A673 (cell line): ENCODE measurements at places on chromosomes 6 and 20.
A peak's percentile ranks its signal among the peaks of the same experiment; 100 is the strongest.

GRCh38 chr6:150971219-150971618 lies 105.7 kb downstream of the MTHFD1L start:
- DNase-seq, result no peak

DNA sequence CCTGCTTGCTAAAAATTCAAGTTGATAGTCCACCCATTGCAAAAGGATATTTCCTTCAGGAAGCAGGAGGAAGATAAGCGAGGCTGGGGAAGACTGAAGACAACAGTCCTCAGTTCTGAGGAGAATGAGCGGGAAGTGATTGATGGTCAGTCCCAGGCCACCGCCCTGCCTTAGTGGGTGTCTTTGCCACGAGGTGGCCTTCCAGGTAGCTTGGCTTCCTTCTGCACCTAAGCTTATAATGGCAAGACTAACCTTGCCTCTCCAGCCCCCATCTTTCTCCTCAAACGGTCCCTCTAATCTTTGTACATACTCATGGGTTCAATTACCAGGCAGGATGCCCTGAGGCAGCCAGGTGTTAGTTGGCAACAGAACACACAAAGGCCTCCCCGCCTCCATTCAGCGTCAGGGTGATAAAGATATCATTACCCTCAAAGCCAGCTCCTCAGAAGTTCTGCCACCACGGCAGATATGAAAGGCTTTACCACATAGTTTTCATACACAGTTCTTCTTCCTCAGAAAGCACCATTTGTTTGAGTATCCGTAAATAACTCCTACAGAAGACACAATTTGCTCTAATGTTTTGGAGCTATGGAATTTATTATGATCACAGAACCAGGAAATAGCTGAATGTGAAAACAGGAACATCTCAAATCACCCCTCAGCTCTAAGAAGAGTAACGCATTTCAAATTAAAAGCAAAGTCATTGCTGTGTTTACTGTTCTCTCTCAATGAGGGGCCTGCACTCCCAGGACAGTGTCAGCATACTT lies 249.4 kb downstream of the ATXN1 start:
- DNase-seq, result no peak

- DNase-seq, result no peak
These were observed 17.7 kb downstream of the RAB22A start for GRCh38 chr20:58327211-58327610.

GRCh38 chr20:48769069-48769983 lies 58.5 kb downstream of the PREX1 start:
- DNase-seq, result no peak

- no peak for DNase-seq
These were observed 46.4 kb downstream of the MRPL14 start for GRCh38 chr6:44080561-44081521.

DNA sequence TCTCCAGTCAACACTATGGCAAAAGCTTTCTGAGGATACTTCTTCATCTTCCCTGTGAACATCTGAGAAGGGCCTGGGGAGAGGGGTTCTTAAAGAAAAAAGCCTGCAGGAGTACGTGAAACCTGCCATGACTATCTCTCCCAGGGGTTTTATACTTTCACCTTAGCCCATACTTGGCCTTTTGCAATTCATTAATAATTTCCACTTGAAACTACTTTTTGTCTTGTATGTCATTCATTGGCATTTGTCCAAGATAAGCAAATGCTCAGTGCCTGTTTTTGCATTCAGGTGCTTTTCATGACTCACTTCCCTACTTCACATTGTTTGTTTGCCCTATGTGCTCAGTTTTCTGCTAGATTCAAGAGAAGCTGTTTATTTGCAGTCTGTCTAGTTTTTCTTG lies 580.3 kb upstream of the GJE1 start:
- no peak for DNase-seq

- DNase-seq, result no peak
These were observed 6.9 kb upstream of the OR12D2 start for GRCh38 chr6:29388533-29388932.

GRCh38 chr6:291697-292505 lies at the start of gene DUSP22:
DUSP22 (plus strand) TSS chr6:292487; CDS start chr6:292540, 53 bp downstream.
- peak; percentile 84 for DNase-seq

DNA sequence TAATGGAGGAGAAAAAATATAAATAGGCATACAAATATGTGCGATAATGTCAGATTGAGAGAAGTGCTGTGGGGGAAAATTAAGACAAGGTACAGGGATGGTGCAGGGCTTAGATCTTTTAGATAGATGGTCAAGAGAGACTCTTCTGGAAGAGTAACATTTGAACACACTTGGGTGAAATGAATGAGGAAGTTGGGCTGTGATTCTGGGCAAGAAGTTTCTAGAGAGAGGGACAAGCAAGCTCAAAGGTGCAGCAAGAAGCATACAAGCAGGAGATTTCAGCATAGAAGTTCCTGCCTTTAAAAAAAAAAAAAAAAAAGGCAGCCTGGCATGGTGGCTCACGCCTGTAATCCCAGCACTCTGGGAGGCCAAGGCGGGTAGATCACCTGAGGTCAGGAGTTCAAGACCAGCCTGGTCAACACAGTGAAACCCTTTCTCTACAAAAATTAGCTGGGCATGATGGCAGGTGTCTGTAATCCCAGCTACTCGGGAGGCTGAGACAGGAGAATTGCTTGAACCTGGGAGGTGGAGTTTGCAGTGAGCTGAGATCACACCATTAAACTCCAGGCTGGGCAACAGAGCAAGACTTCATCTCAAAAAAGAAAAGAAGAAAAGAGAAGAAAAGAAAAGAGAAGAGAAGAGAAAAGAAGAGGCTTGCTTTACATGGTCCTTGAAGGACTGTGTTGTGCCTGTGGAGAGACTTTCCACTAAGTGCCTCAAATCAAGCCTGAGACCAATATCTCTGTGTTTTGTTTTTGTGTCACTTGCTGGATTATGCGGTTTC lies 9.7 kb upstream of the CD83 start:
- no peak for DNase-seq

- DNase-seq, result no peak
These were observed 106.4 kb downstream of the SOD2 start for GRCh38 chr6:159586684-159587083.

DNA sequence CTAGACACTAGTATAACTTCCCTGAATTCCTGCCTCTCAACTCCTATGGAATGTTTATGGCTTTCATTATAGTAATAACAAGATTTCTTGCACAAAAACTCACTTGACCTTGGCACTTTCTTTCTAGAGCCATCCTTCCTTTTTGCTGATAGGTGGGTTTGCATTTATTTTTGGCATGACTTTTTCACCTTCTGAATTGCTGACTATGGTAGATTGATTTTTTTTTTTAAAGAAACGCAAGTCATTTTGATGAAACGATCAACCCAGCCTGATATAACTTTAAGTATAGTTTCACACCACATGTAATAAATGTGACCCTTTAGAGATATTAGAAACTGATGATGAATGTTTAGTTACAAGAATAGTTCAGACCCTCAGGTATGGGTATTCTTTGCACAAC lies 61.8 kb downstream of the BMP6 start:
- no peak for DNase-seq

DNA sequence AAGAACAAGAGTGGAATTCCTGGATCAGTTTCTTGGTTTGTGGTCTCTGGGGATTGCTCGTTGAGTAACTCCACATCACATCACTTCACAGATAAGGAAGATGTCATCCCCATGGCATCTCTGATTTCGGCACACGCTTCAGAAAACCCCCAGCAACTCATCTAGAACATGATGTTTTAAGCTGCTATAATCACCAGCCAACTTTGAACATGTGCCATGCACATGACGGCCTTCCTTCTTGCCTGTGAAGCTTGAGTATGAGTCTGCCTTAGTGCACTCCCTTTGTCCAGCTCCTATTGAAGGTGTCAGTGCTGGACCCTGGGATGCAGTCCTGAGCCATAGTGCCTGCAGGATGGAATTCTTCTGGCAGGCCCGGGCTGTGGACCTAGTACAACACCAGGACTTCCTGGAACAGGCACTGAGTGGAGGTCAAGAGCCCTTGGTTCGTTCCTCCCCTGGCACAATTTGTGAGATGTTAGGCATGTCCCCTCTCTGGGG lies 231.5 kb upstream of the SUPT3H start:
- DNase-seq, result peak; percentile 44

DNA sequence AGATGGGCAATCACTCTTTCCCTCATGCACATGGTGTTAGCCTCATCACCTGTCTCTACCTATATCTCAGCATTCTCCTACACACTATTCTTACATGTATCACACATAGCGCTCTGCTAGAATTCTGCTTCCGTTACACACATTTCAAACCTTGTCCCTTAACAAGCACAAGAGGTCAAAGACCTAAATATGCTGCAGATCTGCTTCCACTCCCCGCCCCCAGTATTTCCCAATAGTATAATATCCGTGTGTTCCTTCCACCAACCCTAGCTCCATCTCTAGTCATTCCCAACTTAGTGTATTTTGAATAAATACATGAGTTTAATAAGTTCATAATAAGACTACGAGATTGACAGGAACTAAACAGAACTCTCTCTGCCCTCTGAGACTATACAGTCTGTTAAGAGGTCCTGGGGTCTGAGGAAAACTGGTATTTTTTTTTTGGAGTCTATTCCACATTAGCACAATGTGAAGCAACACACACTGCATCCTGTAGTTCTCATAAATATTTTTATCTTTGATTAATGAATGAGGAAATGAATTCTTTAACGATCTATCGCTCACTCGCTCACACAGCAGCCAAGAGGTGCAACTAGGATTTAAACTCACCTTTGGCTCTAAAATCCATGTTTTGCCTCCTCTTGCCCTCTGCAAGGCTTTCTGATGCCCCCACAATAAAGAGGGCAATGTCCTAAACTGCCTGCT lies 491.6 kb downstream of the QKI start:
- no peak for DNase-seq

DNA sequence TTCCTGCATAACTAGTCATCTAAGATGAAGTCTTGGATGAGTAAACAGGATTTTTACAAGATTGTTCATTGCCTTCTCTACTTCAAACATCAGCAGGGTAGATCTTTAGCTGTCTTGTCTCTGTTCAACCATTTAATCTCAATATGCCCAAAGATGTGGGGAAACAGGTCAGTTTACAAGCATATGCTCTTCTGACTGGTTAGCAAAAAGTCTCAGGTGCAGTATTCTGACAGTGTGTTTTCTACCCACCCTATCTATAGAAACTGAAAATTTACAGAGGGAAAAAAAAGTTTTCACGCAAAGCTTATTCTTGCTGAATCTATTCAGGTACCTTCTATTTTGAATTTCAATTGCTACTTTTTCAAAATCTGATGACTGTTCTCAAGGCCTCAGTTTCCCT lies 29.0 kb downstream of the MAP3K5 start:
- DNase-seq, result no peak

DNA sequence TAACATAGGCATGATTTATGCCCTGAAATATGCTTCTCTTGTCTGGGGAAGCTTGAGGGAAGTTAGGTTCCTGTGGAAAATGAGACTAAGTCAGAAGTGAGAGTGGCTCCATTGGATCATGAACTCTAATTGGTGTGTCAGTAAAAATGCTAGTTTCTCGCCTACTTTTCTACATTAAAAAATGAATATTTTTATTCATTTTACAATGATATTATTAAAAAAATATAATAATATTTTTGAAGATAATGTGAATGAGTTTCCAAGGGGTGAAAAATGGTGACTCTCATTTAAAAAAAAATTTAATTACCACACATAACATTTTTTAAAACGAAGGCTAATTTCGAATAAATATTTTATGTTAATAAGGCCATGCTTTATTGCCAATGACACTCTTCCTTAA lies 84.2 kb downstream of the HIVEP1 start:
- no peak for DNase-seq

GRCh38 chr6:45613656-45614055 lies 235.9 kb upstream of the SUPT3H start:
- DNase-seq, result peak; percentile 14

DNA sequence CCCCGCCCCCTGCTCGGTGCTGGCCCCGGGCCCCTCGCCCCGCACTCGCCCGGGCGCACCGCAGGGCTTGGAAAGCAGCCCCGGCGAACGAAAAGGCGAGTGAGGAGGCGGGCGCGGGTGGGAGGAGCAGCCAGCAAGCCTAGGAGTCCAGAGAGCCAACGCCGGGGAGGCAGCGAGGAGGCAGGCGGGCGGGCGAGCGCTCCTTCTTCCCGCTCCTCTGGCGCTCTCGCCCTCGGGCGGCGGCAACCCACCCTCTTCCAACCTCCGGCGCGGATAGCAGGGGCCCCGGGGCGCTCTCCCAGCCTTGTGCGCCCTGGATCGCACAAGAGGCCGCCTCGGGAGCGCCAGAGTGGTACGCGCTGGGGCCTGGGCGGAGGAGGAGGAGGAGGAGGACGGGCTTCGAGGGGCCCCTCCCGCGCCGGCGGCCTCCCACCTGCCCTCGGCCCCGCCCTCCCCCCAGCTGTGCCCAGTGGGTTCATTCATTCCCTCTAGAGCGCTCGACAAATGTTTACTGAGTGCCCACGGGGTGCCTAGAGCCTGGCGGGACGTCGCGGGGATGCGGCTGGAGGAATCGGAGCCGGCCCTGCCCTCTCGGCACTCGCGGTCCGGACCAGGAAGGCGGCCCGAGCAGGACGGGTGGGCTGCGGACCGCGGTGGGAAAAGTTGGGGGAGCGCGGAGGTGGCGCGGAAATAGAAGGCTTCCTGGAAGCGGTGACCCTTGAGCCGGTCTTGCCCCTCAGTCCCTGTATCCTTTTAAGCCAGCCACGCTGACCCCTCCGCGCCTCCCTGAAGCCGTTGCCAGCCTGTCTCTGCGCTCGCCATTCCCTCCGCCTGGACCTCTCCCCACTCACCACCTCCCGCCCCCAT lies at the start of gene BMP7:
Gene BMP7, minus strand, starts transcription at position 351 of the 867 bp plus-strand sequence. CDS start 519 bp downstream, outside the sequence.
- peak; percentile 60 for DNase-seq

GRCh38 chr6:64227863-64228262 lies 592.3 kb downstream of the PHF3 start:
- DNase-seq, result no peak

GRCh38 chr6:30463651-30464618 lies 25.4 kb upstream of the HLA-E start:
- peak; percentile 63 for DNase-seq

- DNase-seq, result no peak
These were observed 50.2 kb downstream of the RARS2 start for GRCh38 chr6:87539554-87539953.

- DNase-seq, result no peak
These were observed 152.8 kb downstream of the TAF4 start for GRCh38 chr20:61912665-61913422.

GRCh38 chr6:24458134-24458533 lies 31.2 kb downstream of the GPLD1 start:
- no peak for DNase-seq
